ENCODE measurements at places on chromosomes 7 and 10.

- DNase-seq = no peak
Observed at GRCh38 chr10:3871424-3871996, 86.5 kb upstream of the KLF6 start.

DNA sequence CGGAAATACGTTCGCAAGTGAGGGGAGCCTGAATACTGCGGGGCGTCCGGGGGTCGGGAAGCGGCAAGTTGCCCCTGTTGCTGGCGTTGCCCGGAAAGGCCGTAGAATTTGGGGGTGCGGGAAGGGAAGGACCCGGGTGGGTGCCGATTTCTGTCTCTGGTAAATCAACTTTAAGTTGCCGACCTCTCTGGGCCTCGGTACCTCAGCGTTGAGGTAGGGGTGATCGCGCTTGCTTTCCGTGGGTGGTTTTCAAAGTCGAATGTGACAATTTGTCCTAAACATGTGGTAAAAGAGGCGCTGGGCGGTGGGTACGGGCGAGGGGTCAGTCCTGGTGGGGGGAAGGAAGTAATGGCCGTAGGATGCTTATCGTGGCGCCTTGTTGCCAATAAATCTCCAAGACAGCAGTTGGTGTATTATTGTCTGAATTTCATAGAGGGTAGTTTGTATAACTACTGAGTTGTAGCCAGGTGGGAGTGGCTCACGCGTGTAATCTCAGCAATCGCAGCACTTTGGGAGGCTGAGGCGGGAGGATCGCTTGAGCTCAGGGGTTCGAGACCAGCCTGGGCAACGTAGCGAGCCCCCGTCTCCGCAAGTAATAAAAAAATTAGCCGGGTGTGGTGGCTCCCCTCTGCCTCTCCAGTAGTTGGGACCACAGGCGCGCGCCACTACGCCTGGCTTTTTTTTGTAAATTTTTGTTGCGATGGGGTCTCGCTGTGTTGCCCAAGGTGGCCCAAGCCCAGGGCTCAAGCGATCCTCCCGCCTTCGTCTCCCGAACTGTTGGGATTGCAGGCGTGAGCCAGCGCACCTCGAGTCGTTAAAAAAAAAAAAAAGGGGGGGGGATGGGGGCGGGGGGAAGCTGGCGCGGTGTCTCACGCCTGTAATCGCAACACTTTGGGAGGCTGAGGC, 644 bp downstream of the BUD23 start:
- no peak for DNase-seq

DNA sequence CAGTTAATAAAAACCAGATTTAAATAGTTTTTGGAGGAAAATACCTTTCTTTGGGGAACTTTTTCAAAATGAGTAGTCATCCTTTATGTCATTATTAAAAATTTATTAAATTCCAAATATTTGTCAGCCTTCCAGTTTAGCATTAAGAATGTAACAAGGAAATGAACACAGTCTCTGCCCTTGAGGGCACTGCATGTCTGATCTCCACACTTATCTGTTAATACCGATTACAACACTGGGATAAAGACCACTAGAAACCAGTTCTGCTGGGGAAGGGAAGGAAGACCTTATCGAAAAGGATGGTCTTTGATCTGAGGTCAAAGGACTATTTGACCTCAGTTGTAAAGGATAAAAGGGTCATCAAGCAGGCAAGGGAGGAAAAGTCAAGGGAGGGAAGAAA, 320.0 kb downstream of the DOCK4 start:
- DNase-seq = no peak

DNA sequence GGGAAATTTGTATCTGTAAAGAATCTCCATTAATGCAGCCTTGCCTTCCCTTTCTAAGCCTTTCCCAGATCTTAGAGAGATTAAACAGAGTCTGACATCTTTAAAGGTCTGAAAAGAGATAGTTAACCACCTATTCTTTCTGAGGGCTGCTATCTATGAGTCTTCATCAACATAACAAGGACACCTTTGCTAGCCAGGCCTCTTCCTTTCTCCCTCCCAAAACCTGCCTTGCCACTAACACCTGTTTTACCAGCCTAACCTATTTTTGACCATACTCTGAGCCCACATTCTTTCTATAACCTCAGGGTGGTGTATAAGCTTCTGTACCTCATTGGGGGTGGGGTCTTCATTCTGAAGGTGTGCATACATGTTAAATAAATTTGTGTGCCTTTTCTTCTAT, 217.1 kb downstream of the IPMK start:
- no peak for DNase-seq

GRCh38 chr10:29057822-29058331, 231.0 kb upstream of the LYZL1 start:
- DNase-seq = no peak

GRCh38 chr7:78052112-78052511, 253.5 kb downstream of the PHTF2 start:
- DNase-seq = no peak

DNA sequence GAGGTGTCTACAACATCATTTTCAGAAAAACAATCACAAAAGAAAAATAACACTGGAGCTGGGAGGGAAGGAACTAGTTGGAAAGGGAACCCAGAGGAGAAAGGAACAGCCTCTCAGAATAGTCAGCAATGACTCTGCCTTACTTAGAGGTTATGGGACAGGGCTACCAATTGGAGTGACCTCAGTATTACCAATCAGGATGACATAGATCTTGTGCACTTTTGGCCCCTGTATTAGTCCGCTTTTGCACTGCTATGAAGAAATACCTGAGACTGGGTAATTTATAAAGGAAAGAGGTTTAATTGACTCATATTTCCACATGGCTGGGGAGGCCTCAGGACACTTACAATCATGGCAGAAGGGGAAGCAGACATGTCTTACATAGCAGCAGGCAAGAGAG, 99.7 kb upstream of the SDK1 start:
- DNase-seq = no peak

DNA sequence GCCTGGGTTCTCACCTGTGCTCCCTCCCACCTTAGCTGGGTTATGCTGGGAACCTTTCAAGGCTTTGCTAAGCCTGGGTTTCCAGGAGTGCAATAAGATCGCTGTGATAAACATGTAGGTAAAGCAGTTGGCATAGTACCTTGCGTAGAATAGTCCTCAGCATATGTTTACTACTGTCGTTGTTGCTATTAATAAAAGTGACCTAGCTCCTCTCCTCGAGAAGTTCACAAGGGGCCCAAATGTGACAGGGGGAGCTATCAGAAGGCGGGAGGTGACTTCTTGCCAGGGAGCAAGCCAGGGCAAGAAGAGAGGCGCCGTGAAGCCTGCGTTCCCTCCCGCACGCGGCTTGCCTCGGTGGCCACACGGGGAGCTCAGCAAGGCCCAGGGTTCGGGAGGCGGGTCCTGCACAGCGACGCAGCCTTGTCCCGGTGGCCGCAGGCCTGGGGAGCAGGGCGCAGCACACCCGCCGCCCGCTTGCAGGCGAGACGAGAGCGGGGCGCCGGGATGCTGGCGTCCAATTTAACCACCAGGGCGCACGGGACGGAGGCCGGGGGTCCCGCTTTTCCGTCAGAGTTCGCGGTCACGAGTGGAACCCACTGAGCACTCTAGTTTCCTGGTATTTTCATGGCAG, 106.2 kb downstream of the SNX10 start:
- DNase-seq = peak; percentile 48

DNA sequence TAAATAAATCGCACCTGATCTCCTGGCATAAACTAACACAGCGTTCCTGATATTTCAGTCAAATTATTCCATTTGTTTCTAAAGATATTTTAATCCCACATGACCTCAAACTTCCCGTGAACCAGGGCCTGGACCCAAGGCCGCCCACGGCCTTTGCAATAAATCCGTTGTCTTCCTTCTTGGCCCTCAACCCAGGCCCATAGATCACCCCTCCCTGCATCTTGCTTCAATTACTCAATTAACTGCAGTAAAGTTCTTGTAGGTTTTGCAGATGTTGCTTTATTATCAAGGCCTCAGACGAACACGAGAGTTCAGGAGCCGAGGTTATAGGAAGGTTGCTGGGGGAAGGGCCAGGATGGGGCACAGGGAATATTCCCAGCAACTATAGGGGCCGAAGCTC, 249.4 kb downstream of the RAB11FIP2 start:
- DNase-seq = no peak

DNA sequence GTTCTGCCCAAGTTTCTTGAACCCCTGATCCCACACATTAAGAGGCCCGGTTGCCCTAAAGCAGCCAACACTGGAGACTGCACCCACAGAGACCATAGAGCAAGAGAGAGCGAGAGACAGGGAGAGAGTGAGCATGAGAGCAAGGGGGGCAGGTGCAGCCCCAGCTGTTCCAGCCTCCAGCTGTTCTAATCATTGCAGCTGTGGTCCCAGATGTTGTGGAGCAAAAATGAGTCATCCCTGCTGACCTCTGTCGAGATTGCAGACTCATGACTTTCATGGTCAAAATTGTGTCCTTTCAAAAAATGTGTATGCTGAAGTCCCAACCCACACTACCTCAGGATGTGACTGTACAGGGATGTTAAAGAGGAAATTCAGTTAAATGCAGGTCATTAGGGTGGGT, 143.9 kb upstream of the FRMD4A start:
- DNase-seq = no peak

DNA sequence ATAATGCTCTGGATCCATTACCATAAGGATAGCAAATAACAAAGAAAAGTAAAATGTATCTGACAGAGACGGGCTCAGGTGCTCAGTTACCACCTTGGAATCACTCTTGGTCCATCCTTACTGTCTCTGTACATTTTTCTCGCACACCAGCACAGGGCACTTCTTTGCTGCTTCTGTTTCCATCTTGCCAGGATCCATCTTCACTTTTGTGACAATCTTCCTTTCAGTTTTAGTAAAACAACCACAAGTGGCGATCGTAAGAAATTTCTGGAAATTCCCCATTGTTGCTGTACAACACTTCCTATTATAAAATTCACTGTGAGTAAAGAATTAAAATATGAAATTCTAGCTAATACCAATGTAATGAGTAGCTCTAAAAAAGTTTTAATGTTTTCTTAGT, 695.5 kb downstream of the GRM8 start:
- no peak for DNase-seq

GRCh38 chr10:11023009-11023953, 5.6 kb downstream of the CELF2 start:
- no peak for DNase-seq

- no peak for DNase-seq
Observed at GRCh38 chr10:132828681-132829080, 42.7 kb upstream of the NKX6-2 start.

DNA sequence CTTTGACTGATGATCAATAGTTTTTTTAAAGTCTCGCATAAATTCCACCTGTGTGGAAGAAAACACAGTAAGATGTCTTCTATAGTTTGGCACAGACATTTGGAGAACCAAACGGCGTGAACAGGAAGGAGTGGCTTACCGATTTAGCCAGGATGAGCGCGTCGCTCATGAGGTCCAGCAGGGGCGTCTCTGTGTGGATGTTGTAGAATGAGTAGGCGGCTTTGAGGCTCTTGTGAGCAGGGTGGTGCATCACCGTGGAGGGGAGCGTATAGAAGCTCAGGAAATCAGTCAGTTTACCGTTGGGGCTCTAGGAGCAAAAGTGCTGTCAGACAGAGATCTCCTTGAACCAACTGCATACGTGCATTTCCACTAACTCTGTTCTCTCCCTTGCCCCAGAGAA, 15.5 kb downstream of the RPP38 start:
- no peak for DNase-seq

- no peak for DNase-seq
Observed at GRCh38 chr10:22977751-22978150, 49.9 kb downstream of the ARMC3 start.

DNA sequence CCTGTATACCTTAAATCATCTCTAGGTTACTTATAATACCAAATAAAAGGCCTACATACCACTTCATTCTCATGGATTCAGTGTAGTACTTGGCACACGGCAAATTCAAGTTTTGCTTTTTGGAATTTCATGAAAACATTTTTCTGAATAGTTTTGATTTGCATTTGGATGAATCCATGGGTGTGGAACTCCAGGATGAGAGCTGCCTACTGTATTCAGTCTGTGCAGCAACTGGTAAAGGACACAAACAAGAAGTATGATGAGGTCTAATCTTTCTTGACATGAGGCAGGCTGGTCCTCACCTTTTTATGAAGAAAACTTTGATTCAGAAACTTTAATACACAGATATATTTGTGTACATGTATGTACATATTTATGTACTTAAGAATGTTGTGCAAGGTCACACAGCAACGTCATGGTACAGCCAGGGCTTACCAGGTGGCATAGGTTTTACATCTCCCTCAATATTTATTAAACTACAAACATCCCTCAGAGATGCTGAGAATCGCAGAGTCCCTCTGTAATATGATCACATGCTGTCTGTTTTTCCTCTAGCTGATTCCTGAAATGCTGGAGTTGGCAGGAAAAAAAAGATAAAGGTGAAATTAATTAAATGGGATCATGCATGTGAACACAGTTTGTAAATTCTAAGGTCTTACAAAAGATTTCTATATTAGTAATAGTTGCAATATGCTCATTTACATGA, 239.6 kb downstream of the PRKG1 start:
- no peak for DNase-seq

GRCh38 chr10:99521765-99522469, 10.8 kb upstream of the NKX2-3 start:
- DNase-seq = no peak

Measured in Caco-2 (cell line).